ENCODE measurements at places on chromosomes 2 and 18.

DNA sequence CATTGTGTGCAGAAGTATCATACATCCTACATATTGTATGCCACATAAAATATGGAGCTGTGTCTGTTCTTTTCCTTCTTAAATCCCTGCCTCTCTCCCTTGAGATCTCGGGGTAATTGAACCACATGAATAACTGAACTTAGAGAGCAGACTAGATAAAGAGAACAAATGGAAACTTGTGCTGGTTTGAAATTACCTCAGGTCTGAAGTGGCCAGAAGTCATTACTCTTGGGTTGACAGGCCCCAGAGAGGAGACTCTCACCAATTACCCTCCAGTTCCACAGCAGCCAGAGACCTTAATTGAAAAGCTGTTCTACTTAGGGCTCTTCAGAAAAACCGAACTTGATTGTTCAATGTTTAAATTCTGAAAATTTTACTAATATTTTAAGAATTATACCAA lies 5.0 kb upstream of the ADAM17 start:
- no peak for DNase-seq

DNA sequence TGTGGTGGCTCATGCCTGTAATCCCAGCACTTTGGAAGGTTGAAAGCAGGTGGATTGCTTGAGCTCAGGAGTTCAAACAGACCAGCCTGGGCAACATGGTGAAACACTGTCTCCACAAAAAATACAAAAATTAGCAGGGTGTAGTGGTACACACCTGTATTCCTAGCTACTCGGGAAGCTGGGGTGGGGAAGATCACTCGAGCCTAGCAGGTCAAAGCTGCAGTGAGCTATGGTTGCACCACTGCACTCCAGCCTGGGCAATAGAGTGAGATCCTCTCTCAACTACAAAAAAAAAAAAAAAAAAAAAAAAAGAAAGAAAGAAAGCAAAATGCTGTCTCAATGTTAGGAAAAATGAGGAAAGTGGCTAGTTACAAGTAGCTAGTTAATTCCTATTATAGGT lies 56.8 kb downstream of the TRIP12 start:
- DNase-seq = no peak

DNA sequence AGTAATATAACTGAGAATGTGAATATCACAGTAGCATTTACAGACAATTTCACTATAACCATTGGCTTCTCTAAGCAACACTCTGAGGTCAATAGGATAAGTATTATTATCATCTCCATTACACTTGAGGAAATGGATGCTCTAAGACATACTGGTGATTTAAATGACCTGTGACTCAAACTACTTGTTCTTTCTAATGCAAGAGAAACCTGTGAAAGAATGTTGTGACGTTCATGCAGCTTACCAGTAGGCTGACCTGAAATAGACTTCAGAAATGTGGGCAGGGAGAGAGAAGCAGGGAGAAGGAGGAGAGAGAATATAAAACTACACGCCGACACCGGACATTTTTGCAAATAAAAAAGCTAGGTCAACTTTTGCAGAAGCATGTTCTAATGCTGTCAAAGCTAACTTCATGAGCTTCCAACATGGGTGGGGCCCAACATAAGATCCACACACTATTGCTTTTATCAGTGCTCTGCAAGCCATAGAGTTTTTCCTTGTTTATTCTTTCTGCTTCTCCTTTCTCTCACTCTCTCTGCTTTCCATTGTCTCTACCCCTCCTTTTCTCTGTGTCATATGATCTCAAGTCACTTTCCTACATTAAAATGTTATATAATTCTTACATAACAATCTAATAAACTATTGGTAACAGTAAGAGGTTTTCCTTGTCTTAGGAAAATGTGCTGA lies 217.6 kb upstream of the FN1 start:
- no peak for DNase-seq

DNA sequence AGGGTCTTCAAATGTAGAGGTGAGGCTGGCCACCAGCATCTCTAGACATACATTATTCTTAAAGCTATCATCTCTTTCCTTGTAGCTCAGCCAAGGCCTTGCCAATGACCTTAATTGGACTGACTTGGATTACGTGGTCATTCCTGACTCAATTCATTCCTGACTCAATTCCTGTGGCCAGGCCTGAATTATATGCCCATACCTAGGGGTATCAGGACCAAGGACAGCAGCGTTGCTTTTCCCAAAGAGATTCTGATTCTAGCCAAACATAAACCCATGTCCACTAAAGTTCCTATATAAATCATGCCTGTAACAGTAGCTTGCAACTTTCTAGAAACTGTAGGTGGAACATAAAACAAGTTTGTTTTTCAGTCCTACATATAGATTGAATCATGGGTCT lies 231.7 kb downstream of the ARL6IP6 start:
- DNase-seq = no peak

GRCh38 chr2:139160836-139161235 lies 380.6 kb upstream of the NXPH2 start:
- no peak for DNase-seq

DNA sequence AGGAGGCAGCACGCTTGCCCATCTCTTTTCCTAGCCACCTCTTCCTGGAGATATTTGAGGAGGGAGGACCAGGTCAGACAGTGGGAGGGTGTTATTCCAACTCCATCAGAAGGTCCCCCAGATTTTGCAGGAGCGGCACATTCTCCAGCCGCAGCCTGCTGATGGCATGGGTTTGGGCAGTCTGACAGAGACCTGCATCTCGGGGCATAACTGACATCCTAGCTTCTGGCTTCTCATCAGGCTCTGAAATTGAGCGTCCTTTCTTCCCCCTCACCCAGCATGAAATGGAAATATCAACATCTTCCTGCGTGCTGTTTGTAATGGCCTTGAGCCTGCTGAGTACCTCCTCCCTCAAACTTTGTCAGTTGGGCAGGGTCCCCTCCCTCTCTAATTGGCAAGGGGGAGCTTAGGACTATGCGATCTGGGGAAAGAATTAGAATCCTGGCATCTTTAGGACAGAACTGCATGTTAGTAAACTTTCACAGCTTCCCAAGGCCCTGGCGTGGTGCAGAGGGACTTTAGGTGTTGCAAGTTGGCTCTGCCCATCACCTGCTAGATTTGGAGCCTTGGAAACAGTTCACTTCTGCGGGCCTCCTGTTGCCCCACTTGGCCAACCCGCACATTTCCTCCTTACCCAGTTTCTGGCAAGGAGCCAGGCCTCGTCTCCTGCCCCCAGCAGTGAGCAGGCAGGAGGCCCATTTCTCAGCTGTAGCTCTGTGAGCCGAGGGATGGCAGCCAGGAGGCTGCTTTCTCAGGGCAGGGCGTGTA lies 2.2 kb downstream of the ITM2C start:
- DNase-seq = no peak

DNA sequence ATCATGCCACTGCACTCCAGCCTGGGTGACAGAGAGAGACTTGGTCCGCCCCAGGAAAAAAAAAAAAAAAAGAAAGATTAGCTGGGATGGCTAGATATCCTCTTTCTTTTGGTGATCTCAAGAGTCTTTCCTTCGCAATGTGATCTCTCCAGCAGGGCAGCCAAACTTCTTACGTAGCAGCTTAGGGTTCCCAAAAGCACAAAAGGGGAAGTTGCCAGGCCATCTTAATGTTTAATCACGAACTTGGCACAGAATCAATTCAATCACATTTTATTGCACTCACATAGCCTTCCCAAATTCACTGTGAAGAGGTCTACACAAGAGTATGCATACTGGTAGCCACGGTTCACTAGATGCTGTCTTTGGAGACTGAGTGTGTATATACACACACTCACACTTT lies 53.1 kb downstream of the VIL1 start:
- no peak for DNase-seq

DNA sequence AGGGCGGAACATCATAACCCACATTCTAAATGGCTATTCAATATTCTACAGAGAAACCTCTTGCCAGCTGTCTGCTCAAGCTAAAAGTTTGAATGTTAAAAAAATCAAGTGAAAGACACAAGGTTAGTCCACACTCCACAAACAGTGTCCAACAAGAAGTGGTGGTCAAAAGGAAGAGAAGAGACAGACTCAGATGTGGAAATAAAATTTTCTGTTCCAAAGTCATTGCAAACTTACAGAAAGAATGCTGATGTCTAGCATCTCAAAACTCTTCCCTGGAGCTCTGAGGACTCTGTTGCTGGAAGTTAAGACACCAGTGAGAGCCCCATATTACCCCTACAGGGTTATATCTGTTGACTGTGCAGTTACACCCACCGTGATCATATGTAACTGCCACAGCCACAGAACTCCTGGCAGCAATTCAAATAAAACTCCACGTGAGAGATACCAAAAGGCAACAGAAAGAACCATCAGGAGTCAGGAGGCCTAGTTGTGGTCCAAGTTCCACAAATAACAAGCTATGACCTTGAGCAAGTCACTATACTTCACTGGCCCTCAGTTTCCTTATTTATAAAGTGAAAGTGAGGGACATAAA lies 60.9 kb downstream of the AAK1 start:
- no peak for DNase-seq

DNA sequence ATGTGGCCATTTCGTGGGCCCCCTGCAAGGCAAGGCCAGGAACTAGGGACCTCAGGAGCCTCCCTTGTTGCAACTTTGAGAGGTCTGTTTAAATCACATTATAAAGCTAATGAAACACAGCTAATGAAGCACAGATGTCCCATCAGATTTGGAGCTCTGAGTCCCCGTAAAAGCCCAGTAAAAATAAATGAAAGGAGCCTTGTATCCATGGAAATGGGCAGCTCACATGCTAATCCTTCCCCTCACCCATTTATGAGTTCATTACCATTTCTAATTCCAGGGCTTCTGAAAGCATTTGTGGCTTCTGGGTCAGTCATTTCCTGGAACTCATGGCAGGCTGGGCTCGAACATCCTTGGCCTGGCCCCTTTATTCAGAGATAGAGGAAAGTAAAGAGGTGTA lies 274.8 kb downstream of the SS18 start:
- no peak for DNase-seq

DNA sequence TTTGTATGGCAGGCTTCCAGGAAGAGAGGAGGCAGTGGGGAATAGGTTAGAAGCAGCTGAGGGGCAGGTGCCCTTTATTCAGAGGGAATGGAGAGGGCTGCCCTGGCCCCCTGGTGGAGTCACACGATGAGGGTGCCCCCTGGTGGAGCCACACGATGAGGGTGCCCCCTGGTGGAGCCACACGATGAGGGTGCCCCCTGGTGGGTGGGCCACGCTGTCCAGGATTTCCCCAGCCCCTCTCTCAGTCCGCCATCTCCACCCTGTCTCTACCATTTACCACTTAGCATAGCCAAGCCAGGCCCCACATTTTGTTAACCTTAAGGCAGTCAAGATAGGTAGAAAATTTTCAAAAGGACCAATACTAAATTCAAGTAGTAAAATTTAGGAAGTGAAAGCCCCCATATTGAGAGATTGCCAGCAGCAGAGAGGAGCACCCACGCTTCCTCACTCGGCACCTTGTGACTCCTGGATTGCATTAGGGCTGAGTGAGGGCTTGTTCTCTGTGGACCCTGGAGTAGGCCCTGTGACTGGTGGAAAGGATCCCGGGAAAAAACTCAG lies 10.4 kb upstream of the FAM228A start:
- DNase-seq = peak; percentile 3

DNA sequence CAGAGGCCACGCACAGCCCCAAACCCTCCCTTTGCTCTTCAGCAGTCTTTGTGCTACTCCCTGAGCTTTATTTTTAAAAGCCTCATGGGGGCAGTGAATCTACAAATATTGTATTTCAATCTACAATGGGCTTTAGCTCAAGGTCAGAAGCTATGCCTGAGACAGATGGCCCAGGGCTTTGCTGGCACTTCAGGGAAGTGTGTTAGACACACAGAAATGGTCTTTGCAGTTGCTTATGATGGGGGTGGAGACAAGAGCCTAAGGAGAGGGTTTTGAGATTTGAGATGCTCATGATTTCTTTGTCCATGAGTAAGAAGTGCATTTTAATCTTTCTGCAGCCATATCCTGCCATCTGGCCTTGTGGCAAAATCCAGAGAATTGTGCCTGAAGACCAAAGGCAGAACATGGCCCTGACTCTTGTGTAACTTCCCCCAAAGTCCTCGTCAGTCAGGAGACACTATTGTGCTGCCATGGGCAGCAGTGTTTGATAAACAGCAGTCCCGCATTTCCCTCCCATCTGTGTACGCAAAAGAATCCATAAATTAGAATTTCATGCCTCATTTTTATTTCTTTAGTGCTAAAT lies 92.6 kb downstream of the VAPA start:
- DNase-seq = peak; percentile 59

- no peak for DNase-seq
These were observed 13.6 kb upstream of the GPR35 start for GRCh38 chr2:240611601-240612210.

DNA sequence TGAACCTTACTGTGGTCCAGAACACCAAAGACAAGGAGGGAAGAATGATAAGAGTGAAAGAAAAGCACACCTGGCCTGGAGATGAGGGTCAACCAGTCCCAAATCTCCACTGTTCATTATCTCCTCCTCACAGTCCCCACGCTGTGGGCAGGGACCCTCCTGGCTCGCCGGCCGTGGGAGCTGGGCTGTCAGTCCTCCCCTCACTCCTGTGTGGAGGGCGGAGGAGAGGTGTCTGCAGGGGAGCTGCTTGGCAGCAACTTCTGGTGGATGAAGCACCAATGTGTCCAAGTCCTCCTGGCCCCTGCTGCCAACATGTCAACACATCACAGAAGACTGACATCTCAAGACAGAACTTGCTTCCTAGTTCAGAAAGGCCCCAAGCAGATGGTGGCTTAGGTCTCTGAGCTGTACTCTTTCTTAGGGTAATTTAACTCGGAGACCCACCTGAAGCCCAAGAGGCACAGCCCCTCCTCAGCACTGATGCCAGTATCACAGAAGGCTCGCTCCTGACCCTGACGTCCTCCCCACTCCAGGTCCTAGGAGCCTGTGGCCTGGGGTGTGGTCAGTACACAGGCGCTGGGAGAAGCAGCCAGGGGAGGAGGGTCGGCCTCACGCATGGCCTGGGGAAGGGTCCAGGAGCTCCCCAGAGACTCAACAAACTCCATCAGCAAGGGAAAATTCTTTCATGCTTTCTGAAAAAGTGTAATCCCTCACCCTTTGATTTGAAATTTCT lies 54.5 kb downstream of the PARD6G start:
- DNase-seq = no peak

GRCh38 chr2:101296371-101296770 lies 12.1 kb downstream of the RNF149 start:
- DNase-seq = no peak

DNA sequence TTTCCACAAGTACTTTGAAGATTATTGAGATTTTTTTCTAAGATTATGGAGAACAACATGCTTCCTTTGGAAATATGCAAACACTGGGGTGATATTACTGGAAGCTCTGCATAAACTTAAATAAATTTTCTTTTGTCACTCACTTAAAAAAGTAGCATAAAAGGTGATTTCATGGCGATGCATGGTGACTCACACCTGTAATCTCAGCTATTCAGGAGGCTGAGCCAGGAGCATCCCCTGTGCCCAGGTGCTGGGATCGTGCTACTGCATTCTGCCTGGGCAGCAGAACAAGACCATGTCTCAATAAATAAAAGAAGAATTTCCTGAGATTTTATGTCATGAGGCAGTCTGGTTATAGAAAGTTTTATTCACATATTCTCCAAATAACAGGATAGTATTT lies 679.1 kb upstream of the CDH2 start:
- DNase-seq = no peak

GRCh38 chr2:48315896-48316194 lies 214.1 kb upstream of the STON1 start:
- peak; percentile 28 for DNase-seq

GRCh38 chr2:112718863-112719370 lies 1.9 kb upstream of the NT5DC4 start:
- DNase-seq = no peak

GRCh38 chr2:23487735-23488492 lies 102.9 kb downstream of the KLHL29 start:
- DNase-seq = no peak

All from NCI-H1092 treated with DMSO at 0.1 percent for 48 hours (cell line).